NCI-H524 treated with DMSO at 0.1 percent for 48 hours (cell line): ENCODE measurements at places on chromosomes 2 and 18.
A peak's percentile ranks its signal among the peaks of the same experiment; 100 is the strongest.

DNA sequence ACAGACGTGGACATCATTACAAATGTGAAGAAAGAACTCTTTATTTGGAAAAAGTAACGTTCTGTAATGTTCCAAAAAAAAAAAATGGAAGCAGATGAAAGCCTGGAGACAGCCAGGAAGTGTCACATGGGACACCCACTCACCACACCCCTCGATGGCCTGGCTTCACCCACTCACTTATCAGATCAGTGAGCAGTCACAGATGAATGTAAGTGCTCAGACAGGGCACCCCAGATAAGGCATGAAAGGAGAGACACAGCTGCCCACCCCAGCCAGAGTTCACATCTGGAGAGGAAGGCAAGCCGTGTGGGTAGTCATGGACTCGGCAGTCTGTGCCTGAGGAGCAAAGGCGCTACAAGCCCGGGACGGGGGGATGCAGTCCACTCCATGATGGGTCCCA is 105.2 kb downstream of the SEPTIN10 start:
- DNase-seq, result no peak

DNA sequence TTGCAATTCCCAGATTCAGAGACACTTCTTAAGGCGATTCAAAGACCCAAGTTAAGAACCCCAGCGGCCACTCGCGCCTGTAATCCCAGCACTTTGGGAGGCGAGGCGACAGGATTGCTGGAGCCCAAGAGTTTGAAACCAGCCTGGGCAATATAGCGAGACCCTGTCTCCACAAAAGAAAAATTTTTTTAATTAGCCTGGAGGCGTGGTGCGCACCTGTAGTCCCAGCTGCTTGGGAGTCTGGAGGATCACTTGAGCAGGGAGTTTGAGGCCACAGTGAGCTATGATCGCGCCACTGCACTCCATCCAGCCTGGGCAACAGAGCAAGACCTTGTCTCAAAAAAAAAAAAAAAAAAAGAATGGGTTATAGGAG is 585 bp upstream of the ANAPC1 start:
- DNase-seq, result no peak

- no peak for DNase-seq
Measured at GRCh38 chr2:24724111-24724775, 68.9 kb downstream of the PTRHD1 start.

- DNase-seq, result no peak
Measured at GRCh38 chr2:80351231-80351630, 46.7 kb upstream of the LRRTM1 start.

DNA sequence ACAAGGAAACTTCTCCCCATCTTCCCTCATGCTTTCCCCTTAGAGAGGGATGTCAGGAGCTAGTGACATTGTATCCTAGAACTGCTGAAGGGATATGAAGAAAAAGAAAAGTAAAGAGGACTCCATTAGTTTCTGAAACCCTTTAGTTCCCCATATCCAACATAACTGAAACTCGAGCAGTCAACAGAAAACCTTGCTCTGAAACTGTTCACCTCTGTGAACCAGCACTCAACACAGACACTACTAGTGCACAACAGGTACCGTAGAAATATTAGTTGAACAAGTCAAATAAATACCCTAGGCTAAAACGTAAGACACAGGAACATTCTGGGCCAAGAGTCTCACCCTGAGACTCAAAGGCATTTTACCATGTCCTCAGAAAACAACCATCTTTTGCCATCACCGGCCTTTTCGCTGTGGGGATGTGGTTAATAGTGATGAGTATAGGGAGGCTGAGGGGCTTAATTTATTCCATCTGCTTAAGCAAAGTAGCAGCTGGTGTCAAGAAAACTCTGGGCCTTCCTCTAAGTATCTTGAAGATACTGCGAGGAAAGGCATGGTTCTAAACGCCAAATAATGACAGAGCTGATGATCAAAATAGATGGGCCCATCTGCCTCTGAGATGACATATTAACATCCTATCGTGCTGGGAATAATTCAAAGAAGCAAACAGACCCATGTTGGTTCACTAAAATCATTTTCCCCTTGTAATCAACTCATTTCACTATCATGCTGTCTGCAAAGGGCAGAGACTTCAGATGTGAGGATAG is 156.8 kb downstream of the STK39 start:
- DNase-seq, result peak; percentile 74

GRCh38 chr18:13452871-13453680 is 234.5 kb downstream of the LDLRAD4 start:
- no peak for DNase-seq

DNA sequence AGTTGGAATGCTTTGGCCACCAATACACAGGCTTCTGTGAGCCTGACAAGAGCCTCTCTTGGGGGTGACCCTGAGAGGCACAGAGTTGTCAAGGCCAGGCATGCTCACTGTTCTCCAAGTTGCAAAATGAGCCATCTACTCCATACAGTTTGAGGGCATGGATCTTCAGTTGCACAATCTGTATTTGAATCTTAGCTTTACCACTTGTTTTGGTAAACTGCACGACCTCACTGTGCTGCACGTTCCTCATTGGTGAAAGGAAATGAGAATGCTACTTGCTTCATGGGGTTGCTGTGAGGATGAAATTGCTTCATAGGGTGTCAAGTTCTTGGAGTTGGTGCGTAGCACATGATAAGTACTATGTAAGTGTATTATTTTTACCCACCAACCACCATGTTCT is 12.0 kb upstream of the HAAO start:
- DNase-seq, result no peak

GRCh38 chr18:34639687-34640086 is 70.4 kb upstream of the DTNA start:
- DNase-seq, result no peak

DNA sequence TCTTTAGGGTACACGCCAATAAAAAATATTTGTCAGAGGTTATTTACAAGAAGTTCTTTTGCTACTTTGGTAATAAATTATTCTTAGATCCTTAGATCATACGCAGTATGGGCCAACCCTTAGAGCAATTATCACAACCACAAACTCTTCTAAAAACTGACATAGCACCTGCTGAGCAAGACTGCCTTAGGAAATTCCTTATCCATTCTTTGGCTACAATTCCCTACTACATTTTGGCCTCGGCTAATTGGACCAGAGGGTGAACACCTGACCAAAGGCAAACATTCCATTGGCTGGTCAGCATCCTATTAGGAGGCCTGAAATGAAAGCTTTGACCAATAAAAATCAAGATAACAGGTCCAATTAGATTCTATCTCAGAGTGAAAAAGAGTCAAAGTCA is 147.6 kb upstream of the CCDC68 start:
- DNase-seq, result no peak

DNA sequence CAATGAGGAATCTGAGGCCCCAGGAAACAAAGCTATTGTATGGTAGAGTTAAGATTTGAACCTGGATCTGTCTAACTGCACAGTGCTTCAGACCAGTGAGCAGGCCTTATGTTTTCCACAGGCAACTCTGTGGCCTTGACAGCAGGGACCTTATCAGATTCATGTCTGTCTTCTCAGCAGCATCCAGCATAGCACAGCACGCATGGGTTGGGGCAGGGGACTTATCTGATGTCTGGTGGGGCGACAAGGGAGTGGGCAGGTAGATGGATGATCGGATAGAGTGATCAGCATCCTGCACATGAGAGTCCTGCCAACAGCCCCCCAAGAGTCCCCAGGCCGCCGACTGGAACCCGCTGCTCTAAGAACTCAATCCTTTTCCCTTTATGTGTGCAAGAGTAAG is 28.7 kb upstream of the KCNF1 start:
- no peak for DNase-seq

GRCh38 chr2:36789181-36789804 is 92.8 kb downstream of the VIT start:
- no peak for DNase-seq

- no peak for DNase-seq
Measured at GRCh38 chr18:549967-550366, 30.2 kb upstream of the CETN1 start.

DNA sequence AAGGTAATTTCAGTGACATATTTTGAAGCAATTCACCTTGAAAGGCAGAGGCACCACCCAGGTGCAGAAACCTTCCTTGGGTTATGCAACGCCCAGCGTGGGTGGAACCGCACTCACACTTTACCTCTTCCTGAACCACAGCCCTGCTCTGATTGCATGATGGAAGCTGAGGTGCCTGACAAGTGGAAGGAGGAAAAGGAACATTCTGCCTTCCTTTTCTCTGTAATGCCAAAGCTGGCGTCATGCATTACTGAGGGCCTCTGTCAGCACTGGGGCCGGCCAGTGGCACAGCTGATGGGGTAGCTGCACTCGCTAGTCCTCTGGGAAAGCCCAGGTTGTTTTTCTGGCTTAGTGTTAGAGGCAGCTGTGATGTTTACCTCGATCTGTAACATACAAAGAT is 266.5 kb downstream of the NEDD4L start:
- no peak for DNase-seq

- no peak for DNase-seq
Measured at GRCh38 chr18:23188068-23188760, 52.9 kb downstream of the CABLES1 start.
